ENCODE measurements at places on chromosomes 6 and 20. TPM values are rescaled to one million over a fixed set of nuclear protein-coding genes. Genes with fewer than 3 reads are reported as not detected.
A peak's percentile ranks its signal among the peaks of the same experiment; 100 is the strongest.

DNA sequence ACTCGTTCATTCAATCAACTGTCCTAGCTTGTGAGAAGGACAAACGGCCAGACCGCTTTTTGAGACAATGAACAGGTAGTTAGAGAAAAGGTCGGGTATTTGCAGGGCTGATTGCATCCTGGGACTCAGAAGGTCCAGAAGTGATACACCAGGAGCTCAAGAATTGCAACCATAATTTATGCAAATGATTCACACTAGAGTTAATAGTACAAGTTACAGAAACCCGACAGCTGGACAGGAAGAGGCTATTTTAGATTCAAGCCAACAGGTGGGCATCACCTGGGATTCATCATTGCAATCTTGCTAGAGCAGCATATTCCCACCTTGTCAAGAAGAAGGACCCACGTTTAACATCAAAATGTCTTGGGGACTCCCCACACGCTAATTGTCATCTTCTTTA, 83.5 kb downstream of the TNFAIP3 start:
- H3K27me3 ChIP-seq = no peaks in the 10 kb centered on the region
- no peak for DNase-seq
- no peak overlapping the region for H3K27ac ChIP-seq
- no peaks in the 10 kb centered on the region for H3K4me1 ChIP-seq
- H3K4me3 ChIP-seq = no peak overlapping the region

DNA sequence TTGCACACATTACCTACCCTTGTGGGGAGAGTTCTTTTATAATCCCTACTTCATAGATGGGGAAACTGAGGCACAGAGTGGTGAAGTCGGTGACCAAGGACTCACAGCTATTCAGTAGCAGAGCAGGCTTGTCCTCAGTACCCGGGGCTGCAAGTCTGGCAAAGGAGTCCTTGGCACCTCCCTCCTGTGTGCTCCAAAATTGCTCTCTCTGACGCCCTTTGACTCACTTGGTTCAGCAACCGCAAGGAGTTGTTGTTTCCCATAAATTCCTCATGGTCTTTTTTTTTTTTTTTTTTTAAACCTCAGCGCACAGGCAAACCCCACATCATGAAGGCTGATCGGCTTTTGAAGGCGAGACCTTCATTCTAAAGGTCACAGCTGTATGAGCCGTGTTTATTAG, 143.2 kb downstream of the CEBPB start:
- DNase-seq = peak; percentile 93
- peaks cover 57% of the 10 kb centered on the region for H3K4me1 ChIP-seq
- peak overlapping the region; percentile 25 for H3K4me3 ChIP-seq
- H3K36me3 ChIP-seq = no peaks in the 10 kb centered on the region
- peak overlapping the region; percentile 94 for H3K27ac ChIP-seq

- H3K36me3 ChIP-seq = no peaks in the 10 kb centered on the region
- no peak for DNase-seq
- H3K27ac ChIP-seq = no peak overlapping the region
Measured at GRCh38 chr20:59703046-59703445, 98.7 kb downstream of the PHACTR3 start.

GRCh38 chr6:32868257-32868788, 14.3 kb downstream of the PSMB9 start:
- H3K4me3 ChIP-seq = no peak overlapping the region
- H3K27me3 ChIP-seq = peaks cover 16% of the 10 kb centered on the region
- no peak overlapping the region for H3K27ac ChIP-seq

- H3K27me3 ChIP-seq = no peaks in the 10 kb centered on the region
- no peaks in the 10 kb centered on the region for H3K36me3 ChIP-seq
- peaks cover 5% of the 10 kb centered on the region for H3K4me1 ChIP-seq
- no peak for DNase-seq
- no peak overlapping the region for H3K4me3 ChIP-seq
Measured at GRCh38 chr6:16361121-16361520, 122.7 kb downstream of the GMPR start.

DNA sequence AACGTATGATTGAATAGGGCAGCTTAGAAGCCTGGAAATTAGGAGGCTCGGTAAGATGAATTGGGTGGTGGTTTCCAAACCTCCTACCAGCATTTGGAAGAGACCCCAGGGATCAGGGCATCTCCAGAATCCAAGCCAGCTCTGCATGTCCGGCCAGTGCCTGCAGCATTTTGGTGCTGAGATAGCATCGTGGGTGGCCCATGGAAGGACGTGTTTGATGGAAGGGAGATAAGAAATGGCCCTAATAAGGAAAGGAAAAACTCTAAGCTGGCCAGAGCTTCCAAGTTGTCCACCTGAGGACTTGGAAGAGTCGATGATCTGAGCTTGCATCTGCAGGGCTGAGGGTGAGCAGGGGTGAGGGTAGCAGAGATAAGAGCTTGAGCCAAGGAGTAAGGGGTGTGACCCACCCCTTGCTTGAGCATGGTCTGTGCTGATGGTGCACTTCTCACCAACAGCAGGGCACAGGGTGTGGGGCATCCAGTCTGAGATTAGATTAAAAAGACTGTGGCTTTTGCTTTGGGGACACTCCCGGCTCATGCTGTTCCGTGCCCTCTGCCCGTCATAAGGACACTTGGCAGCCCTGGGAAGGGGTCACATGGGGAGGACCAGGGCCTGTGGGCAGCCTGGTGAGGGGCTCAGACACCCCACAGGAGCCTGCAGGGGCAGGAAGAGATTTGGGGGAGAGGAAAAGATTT, 213.2 kb downstream of the ERMARD start:
- no peaks in the 10 kb centered on the region for H3K4me1 ChIP-seq
- H3K4me3 ChIP-seq = no peak overlapping the region
- peak; percentile 84 for DNase-seq
- H3K27me3 ChIP-seq = no peaks in the 10 kb centered on the region

GRCh38 chr6:105178110-105178509, 1.7 kb downstream of the POPDC3 start:
- peak; percentile 86 for DNase-seq
- peak overlapping the region; percentile 82 for H3K4me3 ChIP-seq
- no peaks in the 10 kb centered on the region for H3K27me3 ChIP-seq
- H3K27ac ChIP-seq = peak overlapping the region; percentile 90
- peaks cover 24% of the 10 kb centered on the region for H3K4me1 ChIP-seq

GRCh38 chr6:70289299-70289698, 13.6 kb downstream of the COL9A1 start:
- H3K4me1 ChIP-seq = no peaks in the 10 kb centered on the region
- peaks cover 11% of the 10 kb centered on the region for H3K27me3 ChIP-seq
- DNase-seq = peak; percentile 15
- H3K4me3 ChIP-seq = no peak overlapping the region
- H3K27ac ChIP-seq = no peak overlapping the region

- DNase-seq = peak; percentile 56
- H3K4me1 ChIP-seq = peaks cover 14% of the 10 kb centered on the region
- peaks cover 12% of the 10 kb centered on the region for H3K27me3 ChIP-seq
- H3K4me3 ChIP-seq = no peak overlapping the region
- H3K36me3 ChIP-seq = no peaks in the 10 kb centered on the region
Measured at GRCh38 chr6:87815449-87815848, 113.4 kb upstream of the AKIRIN2 start.

DNA sequence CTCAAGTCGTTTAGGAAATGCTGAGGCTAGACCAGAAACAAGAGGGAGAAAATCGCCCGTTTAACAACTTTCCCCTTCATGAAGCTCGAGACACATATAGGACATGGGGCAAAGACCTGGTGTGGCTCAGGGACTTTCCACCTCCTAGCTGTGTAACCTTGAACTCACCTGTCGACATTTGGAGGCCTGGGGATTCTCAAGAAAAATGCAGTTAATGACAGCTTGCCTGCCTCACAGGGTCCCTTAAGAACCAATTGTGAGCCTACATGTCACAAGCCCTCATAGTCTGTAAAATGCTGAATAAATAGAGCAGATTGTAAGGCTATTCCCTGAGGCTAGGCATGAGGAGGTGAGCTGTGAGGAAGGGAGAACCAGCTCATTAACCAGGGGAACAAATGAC, 35.1 kb downstream of the MGME1 start:
- H3K4me3 ChIP-seq = no peak overlapping the region
- H3K27ac ChIP-seq = no peak overlapping the region
- H3K27me3 ChIP-seq = no peaks in the 10 kb centered on the region
- no peaks in the 10 kb centered on the region for H3K36me3 ChIP-seq
- DNase-seq = no peak

- H3K4me3 ChIP-seq = no peak overlapping the region
- no peaks in the 10 kb centered on the region for H3K4me1 ChIP-seq
- no peaks in the 10 kb centered on the region for H3K36me3 ChIP-seq
Measured at GRCh38 chr6:89553431-89553830, 85.1 kb downstream of the LYRM2 start.

- H3K27me3 ChIP-seq = no peaks in the 10 kb centered on the region
- H3K36me3 ChIP-seq = no peaks in the 10 kb centered on the region
- DNase-seq = no peak
- no peak overlapping the region for H3K27ac ChIP-seq
- no peaks in the 10 kb centered on the region for H3K4me1 ChIP-seq
Measured at GRCh38 chr6:95243053-95243452, 334.3 kb upstream of the MANEA start.

- no peaks in the 10 kb centered on the region for H3K27me3 ChIP-seq
- no peaks in the 10 kb centered on the region for H3K36me3 ChIP-seq
Measured at GRCh38 chr6:126664271-126664670, 324.4 kb downstream of the CENPW start.

GRCh38 chr6:125102891-125103290, 50.7 kb upstream of the TPD52L1 start:
- no peak overlapping the region for H3K4me3 ChIP-seq
- peak; percentile 73 for DNase-seq
- H3K36me3 ChIP-seq = no peaks in the 10 kb centered on the region
- peak overlapping the region; percentile 85 for H3K27ac ChIP-seq
- no peaks in the 10 kb centered on the region for H3K27me3 ChIP-seq
- peaks cover 45% of the 10 kb centered on the region for H3K4me1 ChIP-seq

DNA sequence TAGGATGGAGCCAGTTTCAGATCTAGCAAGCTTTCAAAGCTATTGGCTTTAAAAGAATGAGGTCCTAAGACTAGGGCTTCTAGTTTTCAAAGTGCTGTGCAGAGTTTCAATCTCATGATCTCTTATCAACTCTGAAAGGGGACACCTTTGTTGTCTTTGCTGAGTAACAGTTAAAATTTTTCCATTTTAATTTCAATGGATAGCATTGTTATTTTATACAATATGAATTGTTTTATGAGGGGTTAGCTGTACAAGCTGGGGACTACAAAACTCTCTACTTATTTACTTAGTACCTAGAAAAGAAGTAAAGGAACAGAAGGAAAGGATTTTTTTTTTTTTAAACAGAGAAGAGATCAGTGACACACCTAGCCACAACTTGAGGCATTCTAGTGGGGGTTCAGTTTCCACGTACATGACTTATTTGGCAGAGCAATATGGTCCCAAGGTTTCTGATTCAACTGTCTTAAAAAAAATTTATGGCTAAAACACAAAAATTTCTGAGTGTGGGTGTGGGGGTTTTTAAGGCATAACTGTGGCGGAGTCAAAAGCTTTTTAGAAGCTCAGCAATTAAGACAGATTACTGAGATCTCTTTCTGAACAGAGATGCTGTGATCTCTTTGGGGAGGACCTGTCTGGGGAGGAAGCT, 46.1 kb upstream of the JAG1 start:
- no peak overlapping the region for H3K4me3 ChIP-seq
- DNase-seq = no peak
- no peaks in the 10 kb centered on the region for H3K27me3 ChIP-seq
- no peaks in the 10 kb centered on the region for H3K36me3 ChIP-seq

- H3K4me1 ChIP-seq = peaks cover 15% of the 10 kb centered on the region
- no peak overlapping the region for H3K27ac ChIP-seq
- H3K36me3 ChIP-seq = no peaks in the 10 kb centered on the region
- H3K4me3 ChIP-seq = no peak overlapping the region
- no peaks in the 10 kb centered on the region for H3K27me3 ChIP-seq
Measured at GRCh38 chr6:2823104-2823850, 18.4 kb downstream of the SERPINB1 start.

GRCh38 chr6:3517350-3517749, 60.5 kb upstream of the SLC22A23 start:
- peak overlapping the region; percentile 84 for H3K27ac ChIP-seq
- peaks cover 46% of the 10 kb centered on the region for H3K4me1 ChIP-seq
- peak; percentile 91 for DNase-seq
- no peak overlapping the region for H3K4me3 ChIP-seq
- no peaks in the 10 kb centered on the region for H3K36me3 ChIP-seq

DNA sequence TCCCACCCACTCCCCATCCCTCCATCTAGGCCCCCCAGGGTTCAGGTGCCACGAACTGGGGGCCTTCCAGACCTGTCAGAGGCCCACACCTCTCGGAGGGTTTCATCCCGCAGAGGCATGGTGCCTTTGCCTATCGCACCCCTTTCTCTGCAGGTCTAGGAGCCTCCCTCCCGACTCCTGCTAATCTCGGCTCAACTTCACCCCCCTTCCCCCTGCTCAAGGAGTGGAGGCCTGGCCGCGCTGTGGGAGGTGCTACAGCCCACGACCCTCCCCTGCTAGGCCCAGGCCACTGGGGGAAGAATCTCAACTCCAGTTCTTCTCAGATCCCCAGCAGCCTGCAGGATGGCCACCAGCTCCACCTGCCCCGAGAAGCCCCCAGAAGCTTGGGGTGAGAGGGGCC, at the start of gene TULP1:
Gene TULP1, minus strand, starts transcription at position 157 of the 400 bp plus-strand sequence. Its CDS starts 38 bp downstream, at position 119.
- peaks cover 34% of the 10 kb centered on the region for H3K27me3 ChIP-seq
- H3K4me1 ChIP-seq = no peaks in the 10 kb centered on the region
- H3K27ac ChIP-seq = no peak within 1 kb of the TSS
- no peak within 1 kb of the TSS for H3K4me3 ChIP-seq
- DNase-seq = peak; percentile 44

- no peaks in the 10 kb centered on the region for H3K36me3 ChIP-seq
- peaks cover 9% of the 10 kb centered on the region for H3K4me1 ChIP-seq
- H3K4me3 ChIP-seq = peak overlapping the region; percentile 75
- H3K27me3 ChIP-seq = no peaks in the 10 kb centered on the region
- DNase-seq = no peak
- H3K27ac ChIP-seq = peak overlapping the region; percentile 9
Measured at GRCh38 chr6:73180076-73180738, 45.1 kb downstream of the KHDC1L start.

Gene ACTR5
- 6.2 TPM for total RNA-seq

Gene LTB
- total RNA-seq = 0.29 TPM

Gene MBOAT1
- total RNA-seq = 1.4 TPM

Gene PBOV1
- total RNA-seq = not detected

Gene C20orf141
- 0.29 TPM for total RNA-seq

Gene FOXS1
- 0.36 TPM for total RNA-seq

Gene PKIB
- total RNA-seq = 3.5 TPM

Gene MICB
- 12.7 TPM for total RNA-seq

Gene SLC25A27
- 9.4 TPM for total RNA-seq

Gene GRIK2
- 0.72 TPM for total RNA-seq

Gene OOEP
- total RNA-seq = 0.36 TPM

Gene ENPP3
- under 0.01 TPM for total RNA-seq

Gene DOK5
- total RNA-seq = 12.7 TPM

Gene HLA-DQB1
- total RNA-seq = 6.5 TPM
